ENCODE measurements at places on chromosomes 7 and 10. TPM values are rescaled to one million over a fixed set of nuclear protein-coding genes. Genes with fewer than 3 reads are reported as not detected.

The AGR3 gene
- 38.4 TPM for polyA plus RNA-seq

The TBXAS1 gene
- polyA plus RNA-seq: 9.9 TPM

The GPC2 gene
- 9.9 TPM for polyA plus RNA-seq

The ANXA8L1 gene
- polyA plus RNA-seq: 2.3 TPM

The DOCK4 gene
- polyA plus RNA-seq: 53.5 TPM

The PNLIPRP3 gene
- not detected for polyA plus RNA-seq

The OR13A1 gene
- not detected for polyA plus RNA-seq

The NUTM2E gene
- 0.48 TPM for polyA plus RNA-seq

The AKR1D1 gene
- not detected for polyA plus RNA-seq

The COA1 gene
- 78.0 TPM for polyA plus RNA-seq

The FAM170B gene
- polyA plus RNA-seq: not detected

The SSC4D gene
- 1.6 TPM for polyA plus RNA-seq

The TAS2R4 gene
- polyA plus RNA-seq: 5.5 TPM

The MTURN gene
- polyA plus RNA-seq: 78.2 TPM

The POLR3A gene
- 18.2 TPM for polyA plus RNA-seq

All from left lung (tissue), 14 donors.